Dermis microvascular lymphatic vessel endothelial cell (primary cell): ENCODE measurements at places on chromosomes 12 and 14. TPM values are rescaled to one million over a fixed set of nuclear protein-coding genes. Genes with fewer than 3 reads are reported as not detected.

Gene DMAC2L
- 5.4 and 6.0 TPM in 2 replicates for total RNA-seq

Gene EPS8
- total RNA-seq = 6.6 and 12.1 TPM in 2 replicates

Gene TAS2R8
- total RNA-seq = not detected in 2 replicates

Gene CACNA1C
- 0.38 and 0.51 TPM in 2 replicates for total RNA-seq

Gene CLEC6A
- total RNA-seq = not detected in 2 replicates

Gene NOS1
- under 0.01 TPM in 1 of 2 replicates, not detected in the other for total RNA-seq

Gene IGF1
- total RNA-seq = 0.26 and 2.1 TPM in 2 replicates
